ENCODE measurements at places on chromosomes 4 and X. TPM values are rescaled to one million over a fixed set of nuclear protein-coding genes. Genes with fewer than 3 reads are reported as not detected.

The CPE gene
- 0.09 TPM for polyA plus RNA-seq

The CSTF2 gene
- polyA plus RNA-seq = 5.7 TPM

The CFAP299 gene
- not detected for polyA plus RNA-seq

The MTNR1A gene
- polyA plus RNA-seq = not detected

The DMD gene
- not detected for polyA plus RNA-seq

The NCBP2L gene
- polyA plus RNA-seq = not detected

The SSX2B gene
- not detected for polyA plus RNA-seq

The REPS2 gene
- 2.1 TPM for polyA plus RNA-seq

The CYBB gene
- polyA plus RNA-seq = 842 TPM

The MGARP gene
- polyA plus RNA-seq = not detected

The P2RY8 gene
- polyA plus RNA-seq = 33.3 TPM

The CD38 gene
- 5.1 TPM for polyA plus RNA-seq

The RRH gene
- polyA plus RNA-seq = not detected

The N4BP2 gene
- polyA plus RNA-seq = 0.61 TPM

The ARAP2 gene
- polyA plus RNA-seq = 5.6 TPM

The LUZP4 gene
- not detected for polyA plus RNA-seq

The FAAH2 gene
- polyA plus RNA-seq = not detected

The PLK4 gene
- 0.38 TPM for polyA plus RNA-seq

The SPATA4 gene
- polyA plus RNA-seq = not detected

The AWAT2 gene
- polyA plus RNA-seq = not detected

The MAP7D2 gene
- polyA plus RNA-seq = 0.45 TPM

The HTN1 gene
- not detected for polyA plus RNA-seq

Measured in CD14-positive monocyte (primary cell).